ENCODE measurements at places on chromosomes 6 and 20.

GRCh38 chr6:49764571-49765236 is 20.5 kb upstream of the CRISP3 start:
- H3K27me3 ChIP-seq = peaks cover 4% of the 10 kb centered on the region
- no peaks in the 10 kb centered on the region for H3K36me3 ChIP-seq
- DNase-seq = no peak
- H3K4me1 ChIP-seq = no peaks in the 10 kb centered on the region

DNA sequence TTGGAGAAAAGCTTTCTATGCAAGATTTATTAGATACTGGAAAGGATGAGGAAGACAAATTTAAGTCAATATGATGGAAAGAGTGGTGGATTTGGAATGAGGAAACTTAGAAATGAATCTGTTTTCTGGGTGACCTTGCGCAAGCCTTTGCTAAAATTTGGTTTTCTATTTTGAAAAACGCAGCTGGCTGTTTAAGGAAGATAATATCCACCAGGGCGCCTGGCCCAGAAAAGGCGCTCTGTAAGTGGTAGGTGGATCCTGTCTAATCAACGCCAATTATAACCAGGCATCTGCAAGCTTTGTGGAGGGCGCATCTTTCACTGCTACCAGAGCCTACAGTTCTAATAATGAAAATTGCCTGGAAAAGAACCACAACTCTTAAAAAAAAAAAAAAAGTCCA is 398 bp upstream of the SPATS1 start:
- no peak overlapping the region for H3K4me3 ChIP-seq
- no peaks in the 10 kb centered on the region for H3K36me3 ChIP-seq
- H3K27ac ChIP-seq = no peak overlapping the region

DNA sequence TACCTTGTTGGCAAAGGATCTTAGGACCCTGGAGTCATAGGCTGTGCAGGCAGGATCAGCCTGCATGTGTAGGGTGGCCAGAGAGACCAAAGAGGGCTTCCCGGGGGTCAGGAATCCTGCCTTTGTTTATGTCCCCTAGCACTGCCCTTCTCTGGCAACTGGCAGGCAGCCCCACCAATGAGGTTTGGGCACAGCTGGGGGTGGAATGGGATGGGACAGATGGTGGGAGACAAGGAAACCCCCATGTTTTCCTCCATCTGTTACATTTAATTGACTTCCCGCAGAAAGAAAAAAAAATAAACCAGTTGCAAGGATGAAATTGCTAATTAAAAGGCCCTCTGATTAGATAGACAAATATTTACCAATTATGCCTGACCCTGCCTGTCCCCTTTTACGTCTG is 27.6 kb downstream of the CD40 start:
- DNase-seq = no peak
- H3K4me3 ChIP-seq = no peak overlapping the region

GRCh38 chr6:110816677-110817076 is 1.4 kb upstream of the CDK19 start:
- DNase-seq = no peak
- peaks cover 20% of the 10 kb centered on the region for H3K4me1 ChIP-seq
- H3K27me3 ChIP-seq = no peaks in the 10 kb centered on the region

- no peaks in the 10 kb centered on the region for H3K36me3 ChIP-seq
- peaks cover 17% of the 10 kb centered on the region for H3K27me3 ChIP-seq
- H3K4me3 ChIP-seq = no peak overlapping the region
- DNase-seq = no peak
- H3K27ac ChIP-seq = no peak overlapping the region
- no peaks in the 10 kb centered on the region for H3K4me1 ChIP-seq
Observed at GRCh38 chr20:6502219-6502618, 265.3 kb upstream of the BMP2 start.
